ENCODE measurements at places on chromosomes 5 and 9.

DNA sequence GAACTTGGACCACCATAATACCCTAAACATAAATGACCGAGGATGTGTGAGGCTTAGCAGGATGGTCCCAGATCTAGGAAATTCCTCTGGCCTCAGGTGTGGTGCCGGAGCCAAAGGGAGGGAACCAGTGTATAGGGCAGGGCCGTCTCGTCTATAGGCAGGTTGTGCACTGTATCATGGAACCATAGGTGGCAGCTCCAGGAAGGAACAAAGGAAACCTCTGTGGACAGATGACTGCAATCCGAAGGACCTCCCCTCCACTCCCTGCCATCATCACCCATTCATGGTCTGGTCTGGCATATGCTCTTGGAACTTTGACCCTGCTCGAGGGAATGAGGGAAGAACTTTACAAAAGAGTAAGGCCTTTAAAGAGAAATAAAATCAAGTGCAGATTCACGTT lies 2.9 kb upstream of the MACIR start:
- DNase-seq, result no peak

GRCh38 chr5:32325062-32325461 lies 12.3 kb upstream of the MTMR12 start:
- no peak for DNase-seq

GRCh38 chr5:34009610-34010009 lies 1.8 kb upstream of the AMACR start:
- no peak for DNase-seq

GRCh38 chr5:160434022-160434531 lies 12.4 kb downstream of the PTTG1 start:
- no peak for DNase-seq

DNA sequence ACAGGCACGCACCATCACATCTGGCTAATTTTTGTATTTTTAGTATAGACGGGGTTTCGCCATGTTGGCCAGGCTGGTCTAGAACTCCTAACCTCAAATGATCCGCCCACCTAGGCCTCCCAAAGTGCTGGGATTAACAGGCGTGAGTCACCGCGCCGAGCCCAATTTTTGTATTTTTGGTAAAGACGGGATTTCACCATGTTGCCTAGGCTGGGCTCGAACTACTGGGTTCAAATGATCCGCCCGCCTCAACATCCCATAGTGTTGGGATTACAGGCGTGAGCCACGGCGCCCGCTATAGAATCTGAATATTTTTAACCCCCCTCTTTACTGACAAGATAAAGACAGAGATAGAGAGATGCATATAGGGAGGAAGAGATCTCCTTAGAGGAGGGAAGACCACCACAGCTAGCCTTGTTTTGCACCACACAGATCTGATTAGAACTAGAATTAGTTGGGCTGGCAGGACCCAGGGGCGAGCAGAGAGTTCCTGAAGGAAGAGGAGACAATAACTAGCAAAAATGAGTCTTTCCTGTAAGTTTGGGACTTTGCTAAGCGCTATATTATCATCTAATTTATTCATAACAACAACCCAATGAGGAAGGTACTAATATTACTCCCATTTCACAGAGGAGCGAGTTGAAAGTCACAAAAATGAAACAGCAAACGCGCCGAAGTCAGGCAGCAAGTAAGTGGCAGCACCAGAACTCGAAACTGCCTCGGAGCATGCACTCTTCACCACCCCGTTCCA lies 1.5 kb upstream of the ANKHD1 start:
- DNase-seq, result no peak

- DNase-seq, result no peak
Observed at GRCh38 chr9:14899815-14900193, 10.4 kb downstream of the FREM1 start.

DNA sequence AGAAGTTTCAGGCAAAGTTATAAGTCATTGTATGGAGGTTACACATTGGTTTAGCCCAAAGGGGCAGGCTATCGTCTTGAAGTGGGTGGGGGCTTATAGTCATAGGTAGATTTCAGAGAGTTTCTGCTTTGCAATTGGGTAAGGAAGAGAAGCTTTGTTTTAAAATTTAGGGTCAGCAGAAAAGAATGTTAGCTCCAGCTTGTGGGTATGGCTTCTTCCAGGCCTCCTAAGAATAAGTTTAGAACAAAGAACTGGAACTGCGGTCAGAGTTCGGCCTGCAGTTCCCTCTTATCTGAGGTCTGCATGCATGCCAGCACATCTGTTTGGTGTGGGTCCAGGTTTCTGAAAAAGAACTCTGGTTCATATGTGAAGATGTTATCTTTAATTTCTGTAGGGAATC lies 96.1 kb downstream of the CYFIP2 start:
- DNase-seq, result no peak

- DNase-seq, result no peak
Observed at GRCh38 chr5:172637110-172637580, 3.9 kb upstream of the NEURL1B start.

- no peak for DNase-seq
Observed at GRCh38 chr9:84880835-84881234, 211.3 kb downstream of the NTRK2 start.

DNA sequence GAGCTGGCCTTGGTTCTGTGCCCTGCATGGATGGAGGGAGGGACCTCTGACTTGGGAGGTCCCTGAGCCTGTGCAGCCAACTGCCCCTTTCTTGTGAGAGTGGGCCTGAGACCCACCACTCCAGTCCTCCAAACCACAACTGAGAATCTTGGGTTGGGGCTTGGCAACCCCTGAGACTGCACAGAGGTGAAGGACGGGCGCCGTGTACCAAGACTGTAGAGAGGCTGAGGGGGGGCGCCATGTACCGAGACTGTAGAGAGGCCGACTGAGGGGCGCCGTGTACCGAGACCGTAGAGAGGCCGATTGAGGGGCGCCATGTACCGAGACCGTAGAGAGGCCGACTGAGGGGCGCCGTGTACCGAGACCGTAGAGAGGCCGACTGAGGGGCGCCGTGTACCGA lies 59.3 kb upstream of the CACNA1B start:
- DNase-seq, result no peak

Measured in effector memory CD4-positive, alpha-beta T cell (primary cell).